Stimulated activated CD8-positive, alpha-beta memory T cell treated with anti-CD3 and anti-CD28 coated beads, Interleukin-15, amount 100 ng/mL, for 48 hours (primary cell): ENCODE measurements at places on chromosomes 1 and 21.

- DNase-seq = no peak
These were observed 33.3 kb upstream of the KCNE1 start for GRCh38 chr21:34545079-34545884.

DNA sequence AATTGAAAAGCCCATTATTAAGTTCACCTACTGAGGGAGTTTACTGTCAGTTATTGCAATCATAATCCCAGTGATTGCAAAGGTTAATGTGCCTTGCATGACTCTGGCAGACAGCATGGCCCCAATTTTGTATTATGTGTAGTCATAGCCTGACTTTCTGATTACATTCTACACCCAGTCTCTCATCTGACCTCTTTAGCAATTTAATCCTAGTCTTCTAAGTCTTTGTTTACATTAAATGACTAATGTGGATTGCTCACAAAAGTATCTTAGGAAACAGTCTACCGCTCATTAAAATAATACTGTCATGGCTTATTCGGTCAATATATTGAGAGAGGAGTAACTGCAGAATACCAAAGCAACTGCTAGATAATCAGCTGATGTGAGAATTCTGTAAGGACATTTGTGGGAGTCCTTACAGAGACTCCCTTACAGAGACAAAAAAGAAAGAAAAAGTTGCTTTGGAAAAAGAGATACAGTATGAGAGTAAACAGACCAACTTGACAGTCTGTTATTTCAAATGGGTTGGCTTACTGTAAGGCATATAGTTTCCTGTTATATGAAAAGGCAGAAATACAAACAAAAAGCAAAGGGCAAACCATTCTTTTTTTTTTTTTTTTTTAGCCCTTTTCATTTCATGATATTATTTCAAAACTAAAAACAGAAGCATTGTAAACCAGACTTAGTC lies 42.8 kb downstream of the SMG7 start:
- DNase-seq = no peak

GRCh38 chr1:14599183-14599791 lies 802 bp downstream of the KAZN start:
- no peak for DNase-seq

DNA sequence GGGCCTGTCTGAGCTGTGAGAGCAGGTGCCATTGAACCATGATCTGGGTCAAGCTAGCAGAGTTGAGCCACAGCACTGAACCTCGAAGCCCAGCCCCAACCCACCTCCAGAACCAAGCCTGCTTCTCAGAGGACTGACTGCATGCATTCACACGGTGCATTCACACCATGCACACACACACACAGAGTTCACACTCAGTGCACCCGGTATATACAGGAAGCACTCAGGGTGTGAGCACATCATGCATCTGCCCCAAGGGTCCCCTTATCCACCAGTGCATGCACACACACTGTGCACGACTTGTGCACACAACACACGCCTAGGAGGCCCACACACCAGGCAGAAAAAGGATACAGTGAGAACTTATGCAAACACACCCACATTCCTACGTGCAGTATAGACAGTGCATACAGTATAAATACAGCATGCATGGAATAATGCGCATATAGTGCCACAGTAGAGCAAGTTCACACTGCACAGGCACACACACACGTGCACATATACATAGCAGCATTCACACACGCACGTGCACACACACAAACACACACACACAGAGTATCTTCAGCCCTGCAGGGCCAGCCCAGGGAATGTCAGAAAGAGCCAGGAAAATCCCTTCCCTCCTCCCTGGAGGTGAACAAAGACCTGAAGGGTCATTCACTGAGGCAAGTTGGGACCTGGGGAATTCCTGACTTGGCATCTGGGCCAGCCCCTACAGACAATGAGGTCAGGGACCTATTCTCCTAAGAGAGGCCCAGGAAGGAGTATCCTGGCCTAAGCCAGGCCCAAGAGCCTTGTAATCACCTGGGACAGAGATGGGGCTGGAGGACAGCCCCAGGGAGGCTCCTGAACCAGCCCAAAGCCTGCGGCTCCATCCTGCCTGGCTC lies 42.1 kb downstream of the CAMK2N1 start:
- no peak for DNase-seq

DNA sequence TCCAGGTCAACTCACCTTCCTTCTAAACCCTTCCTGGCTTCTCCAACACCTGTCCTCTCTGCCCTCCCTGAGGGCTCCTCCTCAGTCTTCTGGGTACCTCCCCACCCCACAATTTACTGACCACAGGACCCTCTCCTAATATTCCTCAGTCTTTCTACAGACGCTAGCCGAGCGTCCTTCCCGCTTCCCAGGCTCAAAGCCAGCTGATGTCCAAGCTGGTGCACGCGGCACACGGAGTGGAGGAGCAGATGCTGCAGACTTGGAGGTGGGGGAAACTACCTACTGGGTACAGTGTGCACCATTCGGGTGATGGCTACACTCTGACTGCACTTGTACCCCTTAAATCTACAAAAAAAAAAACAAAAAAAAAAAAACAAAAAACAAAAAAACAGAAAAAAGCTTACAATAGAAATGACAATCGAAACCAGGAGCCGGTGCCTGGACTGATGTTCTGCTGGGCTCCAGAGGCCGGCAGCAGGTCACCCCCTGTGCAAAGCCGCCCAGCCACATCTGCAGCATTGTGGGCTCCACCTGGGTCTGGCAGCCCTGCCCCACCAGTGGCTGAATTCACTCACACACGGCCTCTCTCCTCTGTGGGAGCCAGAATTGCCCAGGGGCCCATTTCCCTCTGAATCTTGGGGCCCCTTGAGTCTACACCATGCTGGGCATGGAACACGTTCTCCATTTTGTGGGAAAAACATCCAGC lies 7.0 kb downstream of the TRIM11 start:
- no peak for DNase-seq

DNA sequence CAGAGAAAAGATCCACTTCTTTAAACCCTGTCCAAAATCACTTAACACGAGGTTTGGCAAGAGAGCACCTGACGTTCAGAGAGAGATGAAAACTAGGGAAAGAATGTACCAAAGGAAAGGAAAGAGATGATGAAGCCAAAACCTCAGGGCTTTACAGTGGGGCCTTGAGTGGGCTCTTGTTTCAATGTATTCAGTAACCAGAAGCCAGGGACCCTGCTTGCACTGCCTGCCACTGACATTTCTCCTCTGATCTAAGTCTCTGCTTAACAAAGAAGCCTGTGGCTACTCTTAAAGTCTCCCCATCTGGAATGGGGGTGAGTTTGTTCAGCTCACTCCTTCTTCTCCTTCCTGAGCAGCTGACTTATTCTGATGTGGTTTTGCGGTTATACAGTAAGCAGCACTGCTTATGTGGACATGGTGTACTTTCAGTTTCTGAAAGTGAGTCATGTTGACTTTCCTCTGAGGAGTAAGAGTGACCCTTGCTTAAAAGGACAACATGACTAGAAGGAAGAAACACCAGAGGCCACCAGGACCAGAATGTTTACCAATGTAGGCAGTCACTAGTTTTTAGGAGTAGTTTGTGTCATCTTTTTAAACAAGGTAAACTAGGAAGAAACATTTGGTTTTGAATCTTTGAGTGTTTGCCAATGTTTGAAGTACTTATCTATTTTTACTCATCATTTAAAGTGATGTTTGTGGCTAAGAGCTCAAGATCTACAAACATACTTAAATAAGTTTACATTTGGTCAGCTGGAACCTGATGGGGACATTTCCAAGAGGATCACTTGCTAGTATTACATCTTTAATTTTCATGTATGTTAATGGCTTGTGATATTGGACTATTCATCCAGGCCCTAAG lies 87.4 kb downstream of the FASLG start:
- no peak for DNase-seq

- no peak for DNase-seq
These were observed 106.8 kb downstream of the AK5 start for GRCh38 chr1:77388661-77389060.

- DNase-seq = no peak
These were observed 56.5 kb downstream of the SETD4 start for GRCh38 chr21:36003776-36004175.

DNA sequence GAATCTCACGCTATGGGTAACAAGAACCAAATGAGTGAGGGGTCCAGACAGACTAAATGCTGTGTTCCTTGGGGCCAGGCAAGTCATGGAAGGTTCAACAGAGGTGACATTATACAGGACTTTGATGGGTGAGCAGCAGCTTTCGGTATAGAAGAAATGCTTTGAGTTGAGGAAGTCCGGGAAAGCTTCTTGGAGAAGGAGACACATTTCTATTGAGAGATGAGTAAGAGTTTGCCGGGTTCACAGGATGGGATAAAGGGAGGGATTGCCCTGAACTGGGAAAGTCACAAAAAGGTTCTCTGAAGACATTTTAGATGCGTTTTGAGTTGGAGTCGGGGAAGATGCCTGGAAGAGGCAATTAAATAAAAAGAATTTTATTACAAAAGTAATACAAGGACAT lies 580 bp upstream of the AZIN2 start:
- DNase-seq = no peak

- DNase-seq = no peak
These were observed 20.4 kb upstream of the FMOD start for GRCh38 chr1:203371288-203371687.

DNA sequence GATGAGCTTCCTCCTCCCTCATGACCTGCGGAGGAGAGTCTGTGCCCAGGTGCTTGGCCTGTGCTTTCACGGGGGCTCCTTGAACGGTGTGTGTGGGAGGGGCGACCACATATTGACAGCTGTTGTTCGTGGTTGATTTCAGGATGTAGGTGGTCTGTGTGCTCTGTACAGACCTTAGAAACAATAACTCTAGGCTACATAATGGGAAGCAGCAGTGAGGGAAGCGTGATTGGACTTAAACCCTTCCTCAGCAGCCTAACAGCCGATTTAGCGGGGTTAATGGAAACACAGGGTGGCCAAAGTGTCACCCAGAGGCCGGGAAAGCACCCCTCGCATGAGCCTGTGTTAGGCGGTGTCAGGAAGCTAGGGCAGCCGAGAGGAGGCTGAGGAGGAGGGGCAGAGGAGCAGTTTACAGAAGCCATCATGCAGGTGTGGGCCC lies 56.0 kb downstream of the TBCE start:
- DNase-seq = peak; percentile 20
